ENCODE measurements at places on chromosomes 11 and 22. TPM values are rescaled to one million over a fixed set of nuclear protein-coding genes. Genes with fewer than 3 reads are reported as not detected.

Gene FAM180B
- not detected for total RNA-seq

Gene VWCE
- total RNA-seq: 1.1 TPM

Gene OR51E2
- total RNA-seq: 0.22 TPM

Gene PRR5L
- 25.6 TPM for total RNA-seq

Gene UPK3A
- not detected for total RNA-seq

Gene TSGA10IP
- not detected for total RNA-seq

Gene PDE2A
- total RNA-seq: 2.9 TPM

Gene CCDC82
- total RNA-seq: 18.8 TPM

Gene DEAF1
- 39.2 TPM for total RNA-seq

Gene ART5
- 0.22 TPM for total RNA-seq

Gene BRSK2
- not detected for total RNA-seq

Gene C22orf42
- not detected for total RNA-seq

Gene APOL5
- not detected for total RNA-seq

Gene OR5B21
- total RNA-seq: not detected

Gene OR4D9
- total RNA-seq: not detected

Gene SPTY2D1
- 24.3 TPM for total RNA-seq

Gene ELFN2
- total RNA-seq: 0.66 TPM

Gene PAX6
- not detected for total RNA-seq

Gene TMPRSS5
- under 0.01 TPM for total RNA-seq

Gene SHISAL1
- total RNA-seq: 0.57 TPM

Gene OTOG
- total RNA-seq: not detected

Gene OR51D1
- not detected for total RNA-seq

Gene SHANK3
- 1.1 TPM for total RNA-seq

Gene CHRM1
- total RNA-seq: not detected

Gene XKR3
- total RNA-seq: not detected

Gene APLNR
- not detected for total RNA-seq

Gene SFI1
- 26.3 TPM for total RNA-seq

Gene TCN1
- not detected for total RNA-seq

Gene CASP5
- 1.5 TPM for total RNA-seq

Gene CRYBA4
- total RNA-seq: not detected

Gene TMEM218
- total RNA-seq: 22.8 TPM

Gene NXPE2
- total RNA-seq: not detected

Gene NXPE4
- total RNA-seq: not detected

Gene RBM14
- 53.5 TPM for total RNA-seq

Gene IFITM1
- 25.3 TPM for total RNA-seq

Gene USP2
- total RNA-seq: not detected

Gene PLAAT4
- 15.5 TPM for total RNA-seq

Gene GUCY1A2
- total RNA-seq: 1.6 TPM

Gene EMID1
- total RNA-seq: not detected

Gene TMEM45B
- total RNA-seq: not detected

Gene P2RX6
- 7.2 TPM for total RNA-seq

Gene MYRF
- 6.4 TPM for total RNA-seq

Gene TMEM25
- total RNA-seq: 8.1 TPM

Gene ZNF215
- 0.44 TPM for total RNA-seq

Gene FLRT1
- 0.44 TPM for total RNA-seq

Gene ANO9
- not detected for total RNA-seq

Gene RIC3
- total RNA-seq: not detected

All from placental pericyte (primary cell).